ENCODE measurements at places on chromosomes 4 and X. TPM values are rescaled to one million over a fixed set of nuclear protein-coding genes. Genes with fewer than 3 reads are reported as not detected.

DNA sequence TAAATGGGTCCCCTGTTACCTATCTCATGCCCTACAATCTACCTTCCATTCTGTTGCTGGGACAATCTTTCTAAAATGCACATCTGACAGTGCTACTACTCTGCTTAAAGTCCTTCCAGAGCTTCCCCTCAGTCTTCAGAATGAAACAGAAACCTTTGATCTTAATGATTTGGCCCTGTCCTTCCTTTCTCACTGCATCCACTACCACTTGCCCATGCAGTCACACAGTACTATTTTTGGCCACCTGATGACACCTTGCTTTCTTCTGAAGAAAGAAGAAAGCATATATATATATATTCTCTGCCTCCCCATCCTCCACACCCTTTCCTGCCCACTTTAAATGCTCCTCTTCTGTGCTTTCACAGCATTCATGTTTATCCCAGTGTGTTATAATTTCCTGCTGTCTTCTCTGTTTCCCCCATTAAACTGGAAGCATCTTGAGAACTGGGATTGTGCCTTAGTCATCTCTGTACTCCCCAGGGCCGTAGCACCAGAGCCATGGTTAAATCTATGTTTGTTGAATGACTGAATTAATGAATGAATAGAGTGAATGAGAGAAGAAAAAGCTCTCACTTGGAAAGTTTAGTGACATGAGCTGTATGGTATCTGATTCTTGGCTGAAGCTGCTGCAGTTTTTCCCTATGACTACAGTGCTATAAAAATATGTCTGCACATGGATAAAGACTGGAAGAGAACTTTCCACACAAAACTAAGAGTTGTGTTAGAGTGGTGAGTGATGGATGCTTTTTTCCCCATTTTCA, 56.2 kb downstream of the RTL9 start:
- no peak for DNase-seq

DNA sequence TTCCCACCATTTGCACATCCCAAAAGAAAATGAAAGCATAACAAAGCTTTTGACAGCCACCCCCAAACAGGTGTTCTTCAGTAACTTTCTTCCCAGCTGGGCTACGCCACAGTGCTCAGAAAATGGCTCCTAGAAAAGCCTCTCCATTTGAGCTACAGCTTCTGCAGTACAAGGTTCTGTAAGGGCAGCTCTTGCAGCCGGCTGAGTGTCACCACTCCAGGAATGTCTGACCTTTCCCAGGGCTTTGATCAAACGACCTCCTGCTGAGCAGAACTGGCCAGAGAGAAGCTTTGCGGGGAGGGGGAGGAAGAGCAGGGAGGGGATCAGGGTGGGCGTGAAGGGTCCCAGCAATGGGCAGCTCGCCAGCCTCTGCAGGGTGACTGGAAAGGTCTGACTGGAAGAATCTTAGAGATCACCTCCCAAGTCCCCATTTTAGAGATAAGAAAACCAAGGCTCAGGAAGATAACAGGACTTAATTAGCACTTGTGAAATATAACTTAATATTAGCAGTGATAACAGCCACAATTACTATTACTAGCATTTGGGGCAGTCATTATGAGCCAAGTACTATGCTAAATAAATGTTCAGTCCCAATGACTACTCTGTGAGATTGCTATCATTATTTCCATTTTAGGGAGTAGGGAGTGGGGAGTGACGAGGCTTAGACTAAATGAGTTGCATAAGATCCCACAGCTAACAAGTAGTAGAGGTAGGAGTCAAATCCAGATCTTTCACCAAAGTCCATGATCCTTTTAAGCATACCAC, 51.1 kb downstream of the LEF1 start:
- DNase-seq = no peak

The NALF2 gene
- 3.4 TPM for total RNA-seq

GRCh38 chrX:112642349-112642748, 37.4 kb downstream of the LHFPL1 start:
- peak; percentile 26 for DNase-seq

DNA sequence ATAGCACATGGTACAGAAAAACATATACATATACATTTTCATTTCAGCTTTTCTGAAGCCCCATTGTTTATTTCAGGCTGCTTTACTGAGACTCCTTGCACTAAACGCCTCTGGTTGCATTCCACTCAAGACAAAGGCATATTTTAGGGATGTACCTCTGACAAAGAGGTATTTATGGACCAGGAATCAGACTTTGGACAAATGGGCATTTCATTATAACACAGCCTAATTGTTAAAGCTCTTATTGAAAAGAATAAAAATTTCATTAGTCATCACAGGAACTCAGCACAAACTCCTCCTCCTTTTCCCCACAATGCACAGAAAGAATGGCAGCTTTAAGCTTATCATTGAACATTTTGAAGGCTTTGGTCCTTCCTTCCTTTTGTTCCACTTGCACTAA, 62.9 kb upstream of the UGT8 start:
- no peak for DNase-seq

DNA sequence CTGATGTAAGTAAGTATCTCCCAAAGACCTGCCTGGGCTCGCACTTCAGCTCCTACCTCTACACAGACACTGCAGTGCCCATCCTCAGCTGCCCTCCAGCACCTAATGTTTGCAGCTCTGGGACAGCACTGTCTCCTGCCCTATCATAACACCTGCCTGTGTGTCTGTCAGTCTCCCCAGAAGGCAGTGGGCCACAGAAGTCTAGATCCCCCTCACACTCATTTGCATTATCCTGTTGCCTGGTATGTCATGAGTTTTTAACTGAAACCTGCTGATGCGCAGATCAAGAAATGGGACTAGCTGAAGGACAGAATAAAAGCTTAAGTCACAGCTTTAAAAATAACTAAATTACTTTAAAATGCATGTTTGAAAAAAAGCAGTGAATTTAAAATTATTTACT, 43.0 kb downstream of the LRP2BP start:
- no peak for DNase-seq

The CDS1 gene
- 21.6 TPM for total RNA-seq

The NPNT gene
- 6.5 TPM for total RNA-seq

- no peak for DNase-seq
These were observed 84.0 kb upstream of the XAGE2 start for GRCh38 chrX:52284865-52285264.

DNA sequence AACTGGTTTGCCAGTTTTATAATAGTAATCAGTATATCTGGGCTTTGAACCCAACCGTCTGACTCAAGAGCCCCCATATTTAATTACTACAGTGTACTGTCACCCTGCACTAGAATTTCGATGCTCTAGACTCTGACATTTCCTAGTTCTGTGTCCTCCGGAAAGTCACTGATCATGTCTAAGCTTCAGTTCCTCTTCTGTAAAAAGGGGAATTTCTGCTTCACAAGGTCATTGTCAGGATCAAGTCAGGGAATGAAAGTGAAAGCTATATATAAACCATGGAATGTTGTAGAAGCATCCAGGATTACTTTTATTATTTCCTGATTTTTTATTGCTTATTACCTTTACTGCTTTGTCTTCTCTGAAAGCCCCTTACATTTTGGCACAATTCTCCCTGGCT, 4.0 kb upstream of the KCNIP4 start:
- no peak for DNase-seq

GRCh38 chrX:123990602-123991001, 29.1 kb downstream of the STAG2 start:
- no peak for DNase-seq

DNA sequence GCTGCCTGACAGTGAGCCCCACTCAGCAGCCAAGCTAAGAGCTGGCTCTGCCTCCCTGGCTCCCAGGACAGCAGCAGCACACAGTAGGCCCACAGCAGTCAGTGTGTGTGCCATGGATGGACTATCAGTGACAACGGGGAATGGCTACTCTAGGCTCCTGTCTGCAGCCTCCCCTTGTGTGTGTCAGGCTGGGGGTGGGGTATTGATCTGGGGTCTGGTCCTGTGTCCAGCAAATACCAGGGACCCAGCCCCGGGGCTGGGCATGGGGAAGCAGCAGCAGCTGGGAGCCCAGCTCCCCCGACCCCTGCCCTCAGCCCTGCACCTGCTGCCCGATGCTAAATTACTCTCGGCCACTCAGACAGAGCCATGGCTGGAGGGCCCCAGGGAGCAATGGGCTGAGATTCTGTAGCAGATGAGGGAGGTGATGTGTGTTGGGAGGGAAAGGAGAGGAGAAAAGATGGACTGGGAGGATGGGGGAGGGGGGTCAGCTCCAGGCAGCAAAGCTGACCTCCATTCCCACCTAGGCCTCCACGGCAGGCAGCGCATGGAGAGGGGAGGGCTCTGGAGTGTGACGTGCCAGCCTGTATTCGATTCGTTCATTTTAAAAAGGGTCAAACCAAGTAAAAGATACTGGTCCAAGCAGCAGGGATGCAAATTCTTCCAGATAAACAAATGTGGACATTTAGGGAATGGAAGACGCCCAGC, 61.3 kb upstream of the CRMP1 start:
- no peak for DNase-seq

DNA sequence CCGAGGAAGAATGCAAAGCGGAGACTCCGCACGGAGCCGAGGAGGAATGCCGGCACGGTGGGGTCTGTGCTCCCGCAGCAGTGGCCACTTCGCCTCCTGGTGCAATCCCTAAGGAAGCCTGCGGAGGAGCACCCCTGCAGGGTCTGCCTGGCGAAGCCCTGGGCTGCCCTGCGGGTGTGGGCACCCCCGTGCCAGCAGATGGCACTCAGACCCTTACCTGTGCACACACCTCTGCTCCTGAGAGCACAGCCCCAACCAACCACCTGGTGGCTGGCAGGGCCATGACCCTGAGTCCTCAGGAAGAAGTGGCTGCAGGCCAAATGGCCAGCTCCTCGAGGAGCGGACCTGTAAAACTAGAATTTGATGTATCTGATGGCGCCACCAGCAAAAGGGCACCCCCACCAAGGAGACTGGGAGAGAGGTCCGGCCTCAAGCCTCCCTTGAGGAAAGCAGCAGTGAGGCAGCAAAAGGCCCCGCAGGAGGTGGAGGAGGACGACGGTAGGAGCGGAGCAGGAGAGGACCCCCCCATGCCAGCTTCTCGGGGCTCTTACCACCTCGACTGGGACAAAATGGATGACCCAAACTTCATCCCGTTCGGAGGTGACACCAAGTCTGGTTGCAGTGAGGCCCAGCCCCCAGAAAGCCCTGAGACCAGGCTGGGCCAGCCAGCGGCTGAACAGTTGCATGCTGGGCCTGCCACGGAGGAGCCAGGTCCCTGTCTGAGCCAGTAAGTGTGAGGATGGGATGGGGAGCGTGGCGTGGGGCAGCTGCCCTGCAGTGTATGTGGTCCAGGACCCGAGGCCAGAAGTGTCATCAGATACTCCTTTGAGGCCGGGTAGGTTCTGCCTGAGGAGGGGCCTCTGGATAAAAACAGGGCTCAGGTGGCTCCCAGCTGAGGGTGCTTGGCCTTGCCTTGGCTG, 7.0 kb downstream of the TACC3 start:
- no peak for DNase-seq

DNA sequence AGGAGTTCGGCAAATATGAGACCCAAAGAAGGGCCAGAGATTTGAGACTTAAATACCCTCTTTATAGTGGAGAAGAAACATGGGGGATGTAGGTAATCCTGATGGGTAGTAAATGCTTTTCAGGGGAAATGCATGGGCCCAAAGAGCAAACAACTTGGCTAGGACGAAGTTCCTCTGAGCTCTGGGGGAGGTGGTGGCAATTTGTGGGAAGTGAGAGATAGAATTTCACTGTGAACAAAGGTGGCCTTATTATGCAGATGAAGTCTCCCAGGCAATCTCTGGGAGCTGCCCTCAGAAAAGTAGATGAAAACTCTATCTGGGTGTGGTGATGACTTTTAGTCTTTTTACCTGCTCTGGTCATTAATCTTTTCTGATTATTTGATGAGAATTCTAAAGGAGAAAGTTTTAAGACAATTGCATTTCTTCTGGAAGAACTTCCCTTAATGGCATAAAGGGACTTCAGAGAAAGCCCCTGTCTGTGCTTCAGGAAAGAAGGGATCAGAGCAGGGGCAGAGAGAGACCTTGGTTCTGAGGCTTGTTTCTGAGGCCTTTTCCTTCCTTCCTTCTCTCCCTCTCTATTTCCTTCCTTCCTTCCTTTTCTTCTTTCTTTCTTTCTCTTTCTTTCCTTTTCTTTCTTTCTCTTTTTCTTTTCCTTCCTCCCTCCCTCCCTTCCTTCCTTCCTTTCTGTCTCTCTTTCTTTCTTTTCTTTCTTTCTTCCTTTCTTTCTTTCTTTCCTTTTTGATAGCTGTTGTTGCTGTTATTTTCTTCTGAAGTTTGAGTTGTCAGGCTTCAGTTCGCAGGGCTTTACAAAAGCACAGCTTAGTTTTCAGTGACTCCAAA, 37.5 kb upstream of the MAOA start:
- no peak for DNase-seq

The ARL9 gene
- 0.19 TPM for total RNA-seq

The ADH1A gene
- total RNA-seq = 5.6 TPM

The VCX3A gene
- 0.51 TPM for total RNA-seq

DNA sequence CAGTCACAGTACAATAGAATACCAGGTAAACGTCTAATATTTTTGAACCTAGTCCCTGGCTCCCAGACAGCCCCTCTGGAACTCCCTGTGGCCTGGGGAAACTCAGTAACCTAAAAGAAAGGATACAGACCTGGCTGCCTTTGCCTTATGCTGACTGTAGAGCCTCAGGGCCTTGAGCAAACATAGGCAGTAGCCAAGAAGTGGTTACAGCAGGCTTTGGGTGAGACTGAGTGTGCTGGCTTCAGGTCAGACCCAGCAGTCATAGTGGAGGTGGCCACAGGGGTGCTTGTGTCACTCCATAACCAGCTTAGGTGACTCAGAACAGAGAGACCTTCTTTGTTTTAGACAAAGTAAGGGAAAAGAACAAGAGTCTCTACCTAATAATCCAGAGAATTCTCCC, 141.8 kb upstream of the PRDX4 start:
- DNase-seq = no peak

The ERVMER34-1 gene
- 2.2 TPM for total RNA-seq

The ARX gene
- total RNA-seq = 5.8 TPM

DNA sequence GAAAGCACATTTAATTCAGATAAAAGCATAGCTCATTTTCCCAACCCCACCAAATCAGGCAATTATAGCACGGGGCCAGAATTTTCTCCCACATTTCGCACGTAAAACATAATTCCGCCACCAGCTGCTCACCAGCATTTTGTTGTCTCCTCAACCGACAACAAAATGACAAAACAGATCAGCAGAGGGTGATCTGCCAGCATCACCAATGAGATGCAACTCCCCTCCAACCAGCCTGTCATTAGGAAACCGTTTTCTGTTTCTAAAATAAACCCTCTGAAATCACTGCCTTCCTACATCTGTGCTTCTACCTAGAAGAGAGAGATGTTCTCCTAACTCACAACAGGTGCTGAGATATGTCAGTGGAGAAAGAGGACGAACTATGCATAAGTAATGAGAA, 654.8 kb upstream of the CPEB2 start:
- no peak for DNase-seq

DNA sequence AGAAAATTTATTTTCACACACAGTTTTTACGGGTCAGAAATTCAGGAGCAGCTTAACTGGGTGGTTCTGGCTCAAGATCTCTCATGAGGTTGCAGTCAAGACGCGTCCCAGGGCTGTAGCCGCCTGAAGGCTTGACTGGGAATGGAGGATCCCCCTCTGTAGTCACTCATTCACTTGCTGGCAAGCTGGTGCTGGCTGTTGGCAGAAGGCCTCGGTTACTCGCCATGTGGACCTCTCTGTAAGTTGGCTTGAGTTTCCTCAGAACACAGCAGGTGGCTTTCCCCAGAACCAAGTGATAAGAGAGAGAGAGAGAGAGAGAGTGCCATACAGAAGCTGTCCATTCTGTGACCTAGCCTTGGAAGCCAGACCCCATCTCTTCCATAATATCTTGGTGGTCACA, 132.8 kb downstream of the DCLK2 start:
- DNase-seq = no peak

- no peak for DNase-seq
These were observed 36.6 kb downstream of the CCNG2 start for GRCh38 chr4:77193511-77194102.

- no peak for DNase-seq
These were observed 166.5 kb downstream of the CPEB2 start for GRCh38 chr4:15168759-15169158.

The PRAF2 gene
- total RNA-seq = 24.1 TPM

All from progenitor cell of endocrine pancreas (in vitro differentiated cells).